H1 (cell line): ENCODE measurements at places on chromosomes 1 and 21. TPM values are rescaled to one million over a fixed set of nuclear protein-coding genes. Genes with fewer than 3 reads are reported as not detected.
A peak's percentile ranks its signal among the peaks of the same experiment; 100 is the strongest.

LPAR3 gene
- total RNA-seq, result 25.4 and 26.8 TPM in 2 replicates

KAZN gene
- 10.6 and 11.8 TPM in 2 replicates for total RNA-seq

DNA sequence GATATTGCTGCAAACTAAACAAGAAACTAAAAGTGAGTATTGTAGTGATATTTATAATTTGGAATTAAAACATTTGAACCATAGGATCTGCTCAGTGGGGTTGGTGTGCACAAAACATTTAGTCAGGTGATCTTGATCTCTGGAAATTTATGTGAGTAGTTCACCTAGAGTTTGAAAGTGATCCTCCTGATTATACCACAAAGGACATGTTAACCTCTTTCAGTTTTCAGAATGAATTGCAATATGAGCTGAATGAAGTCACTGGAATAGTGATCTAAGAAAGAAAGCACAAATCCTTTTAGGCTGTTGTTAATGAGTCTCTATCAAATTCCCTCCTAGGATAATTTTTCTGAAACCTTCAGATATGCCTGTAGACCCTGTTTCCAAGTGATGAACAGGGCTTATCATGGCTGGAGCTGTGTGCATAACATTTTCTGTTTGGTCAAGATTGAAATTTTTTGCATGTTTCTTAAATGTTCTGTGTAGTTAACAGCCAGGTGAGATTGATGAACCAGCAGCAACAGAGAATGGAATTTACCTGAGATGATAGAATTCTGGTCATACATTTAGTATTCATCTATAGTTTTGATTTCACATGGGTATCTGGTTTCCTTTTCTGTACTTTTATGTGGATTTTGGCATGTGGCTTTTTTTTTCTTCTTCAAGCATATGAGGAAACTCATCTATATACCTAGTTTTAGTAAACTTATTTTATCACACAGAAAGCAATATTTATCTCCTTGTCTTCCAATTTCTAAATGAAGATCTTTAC lies 25.5 kb downstream of the CDC14A start:
- DNase-seq, result no peak
- H3K36me3 ChIP-seq, result no peaks in the 10 kb centered on the region
- H3K27ac ChIP-seq, result no peak overlapping the region
- H3K4me1 ChIP-seq, result no peaks in the 10 kb centered on the region

TNFRSF9 gene
- total RNA-seq, result not detected in 2 replicates

DNA sequence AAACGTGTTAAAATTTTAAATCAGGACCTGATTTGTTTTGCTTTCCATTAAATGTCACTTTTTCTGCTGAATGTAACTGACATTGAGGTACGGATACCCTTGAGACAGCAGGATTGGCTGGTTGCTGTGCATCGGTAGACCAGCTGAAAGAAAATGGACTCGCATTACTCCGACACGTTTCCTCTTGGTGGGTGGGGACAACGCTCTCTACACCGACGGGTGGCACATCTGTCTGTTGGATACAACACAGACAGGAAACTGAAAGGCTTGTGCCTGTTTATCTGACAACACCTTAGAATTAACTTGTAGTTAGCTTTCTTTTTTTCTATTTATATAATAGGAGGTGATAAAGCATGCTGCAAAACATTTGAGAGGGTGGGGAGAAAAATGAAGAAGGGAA lies 19.4 kb downstream of the PRPF38A start:
- H3K27me3 ChIP-seq, result no peaks in the 10 kb centered on the region
- no peak for DNase-seq
- no peaks in the 10 kb centered on the region for H3K4me1 ChIP-seq
- peaks cover 5% of the 10 kb centered on the region; the same call in 1 of the 2 replicates for H3K36me3 ChIP-seq
- no peak overlapping the region for H3K27ac ChIP-seq
- H3K4me3 ChIP-seq, result no peak overlapping the region

SAMD11 gene
- total RNA-seq, result 0.25 and 0.30 TPM in 2 replicates

GRCh38 chr1:221164951-221165838 lies 286.0 kb downstream of the HLX start:
- no peaks in the 10 kb centered on the region for H3K36me3 ChIP-seq
- H3K27me3 ChIP-seq, result no peaks in the 10 kb centered on the region
- DNase-seq, result no peak

DNA sequence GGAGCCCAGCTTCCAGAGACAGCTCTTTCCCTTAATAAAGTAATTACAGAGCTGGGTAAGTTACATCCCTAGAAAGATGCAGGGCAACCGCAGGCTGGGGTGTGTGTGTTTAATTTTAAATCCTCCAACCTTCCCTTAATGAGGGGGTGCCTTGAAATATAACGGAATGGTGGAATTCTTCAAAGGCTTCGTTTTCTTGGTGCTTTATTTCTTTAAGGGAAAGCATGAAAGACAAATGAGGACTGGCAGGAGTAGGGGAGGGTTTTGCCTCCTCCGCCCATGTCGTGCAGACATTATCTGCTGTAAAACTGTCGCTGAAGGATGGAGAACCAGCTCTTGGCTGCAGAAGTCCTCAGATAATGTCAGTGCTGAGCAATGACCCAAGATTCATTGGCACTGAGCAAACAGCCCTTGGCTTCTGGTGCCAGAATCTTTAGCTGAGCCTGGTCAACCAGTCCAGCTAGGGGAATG lies 15.5 kb downstream of the SLC6A17 start:
- no peak overlapping the region for H3K27ac ChIP-seq
- DNase-seq, result no peak
- no peaks in the 10 kb centered on the region for H3K27me3 ChIP-seq
- no peak overlapping the region for H3K4me3 ChIP-seq
- H3K36me3 ChIP-seq, result no peaks in the 10 kb centered on the region

CLEC20A gene
- total RNA-seq, result not detected in 2 replicates

DNA sequence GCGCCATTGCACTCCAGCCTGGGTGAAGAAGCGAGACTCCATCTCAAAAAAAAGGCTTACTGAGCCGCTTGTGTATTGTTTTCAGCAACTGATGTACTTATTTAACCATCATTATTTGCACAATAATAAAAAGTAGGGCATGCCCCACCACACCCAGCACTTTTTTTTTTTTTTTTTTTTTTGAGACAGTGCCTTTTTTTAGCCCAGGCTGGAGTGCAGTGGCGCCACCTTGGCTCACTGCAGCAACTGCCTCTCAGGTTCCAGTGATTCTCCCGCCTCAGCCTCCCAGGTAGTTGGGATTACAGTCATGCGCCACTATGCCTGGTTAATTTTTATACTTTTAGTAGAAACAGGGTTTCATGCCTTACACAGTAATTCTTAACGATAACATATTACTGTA lies 12.2 kb upstream of the TRNAU1AP start:
- no peak overlapping the region for H3K4me3 ChIP-seq
- H3K27ac ChIP-seq, result no peak overlapping the region
- no peaks in the 10 kb centered on the region for H3K4me1 ChIP-seq
- H3K27me3 ChIP-seq, result no peaks in the 10 kb centered on the region
- DNase-seq, result no peak

KRTAP11-1 gene
- not detected in 2 replicates for total RNA-seq

GJB3 gene
- 0.93 and 1.1 TPM in 2 replicates for total RNA-seq

DNA sequence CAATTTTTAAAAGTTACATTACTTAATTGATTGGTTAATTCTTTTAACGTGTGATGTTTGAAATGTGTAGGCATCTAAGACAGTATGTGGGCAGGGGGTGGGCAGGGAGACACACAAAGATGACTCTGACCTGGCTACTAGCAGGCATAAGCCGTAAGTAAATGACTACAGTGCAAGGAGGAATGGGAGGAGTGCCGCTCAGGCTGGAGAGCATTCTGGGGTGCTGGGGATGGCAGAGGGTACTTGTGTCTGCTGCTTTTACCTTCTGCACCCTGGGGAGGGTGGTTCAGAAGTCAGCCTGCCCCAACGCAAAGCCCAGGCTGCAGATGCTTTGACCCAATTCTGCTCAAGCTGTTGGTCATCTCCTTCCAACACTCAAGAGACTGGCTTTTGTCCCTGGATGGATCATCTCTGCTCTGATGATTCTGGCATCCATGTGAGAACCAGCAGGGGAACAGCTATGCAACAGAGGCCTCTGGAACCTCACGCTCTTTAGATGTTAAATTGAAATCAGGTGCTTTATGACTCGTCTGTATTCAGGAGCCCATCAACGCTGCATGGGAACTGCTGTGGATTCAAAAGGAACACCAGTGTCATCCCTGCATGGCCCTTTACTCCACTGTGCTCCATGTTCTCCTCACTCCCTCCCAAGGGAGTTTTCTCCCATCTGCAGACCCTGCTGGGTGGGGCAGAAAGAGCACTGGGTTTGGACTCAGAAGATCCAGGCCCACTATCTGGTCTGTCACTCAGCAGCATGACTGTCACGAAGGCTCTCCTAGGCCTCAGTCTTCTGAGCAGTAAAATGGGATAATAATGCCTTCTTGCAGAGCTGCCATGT lies 78.8 kb downstream of the FAM78B start:
- H3K27ac ChIP-seq, result no peak overlapping the region
- no peak for DNase-seq
- no peak overlapping the region for H3K4me3 ChIP-seq
- H3K27me3 ChIP-seq, result no peaks in the 10 kb centered on the region

DNA sequence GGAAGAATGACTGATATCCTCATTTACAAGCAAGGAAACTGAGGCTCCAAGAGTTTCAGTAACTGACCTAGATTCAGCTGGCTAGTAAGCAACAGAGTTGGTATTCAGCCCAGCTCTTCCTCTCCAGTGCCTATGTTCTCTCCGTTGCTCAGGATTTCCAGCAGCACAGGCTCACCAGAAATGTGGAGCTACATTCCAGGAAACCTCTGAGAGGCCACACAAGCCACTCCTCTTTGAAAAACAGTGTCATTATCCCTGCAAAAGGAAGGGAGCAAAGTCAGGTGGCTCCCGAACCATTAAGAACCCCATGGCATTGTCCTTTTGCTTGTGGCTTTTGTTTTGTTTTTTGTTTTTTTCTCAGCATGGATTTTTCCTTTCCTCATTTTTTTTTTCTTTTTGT lies 40.6 kb upstream of the DUSP10 start:
- no peak for DNase-seq
- no peak overlapping the region for H3K27ac ChIP-seq
- H3K4me1 ChIP-seq, result no peaks in the 10 kb centered on the region
- H3K36me3 ChIP-seq, result no peaks in the 10 kb centered on the region
- H3K27me3 ChIP-seq, result no peaks in the 10 kb centered on the region

CLCA4 gene
- not detected in 2 replicates for total RNA-seq

DNA sequence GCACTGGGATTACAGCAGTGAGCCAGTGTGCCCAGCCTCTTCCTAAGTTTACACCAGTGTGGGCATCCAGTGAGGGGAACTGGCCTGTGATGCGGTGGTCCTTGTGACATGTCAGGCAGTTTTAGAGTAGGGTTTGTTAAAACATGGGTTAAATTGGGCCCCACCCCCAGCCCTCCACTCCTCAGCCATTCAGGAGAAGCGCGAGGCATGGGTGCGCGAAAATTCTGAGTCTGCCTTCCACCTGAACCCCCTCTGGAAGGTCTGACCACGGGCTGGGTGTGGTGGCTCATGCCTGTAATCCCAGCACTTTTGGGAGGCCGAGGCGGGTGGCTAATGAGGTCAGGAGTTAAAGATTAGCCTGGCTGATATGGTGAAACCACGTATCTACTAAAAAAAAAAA lies 51.7 kb downstream of the SKI start:
- no peak overlapping the region for H3K4me3 ChIP-seq
- no peak for DNase-seq
- H3K4me1 ChIP-seq, result peaks cover 40% of the 10 kb centered on the region
- no peaks in the 10 kb centered on the region for H3K36me3 ChIP-seq
- peak overlapping the region; percentile 58; the same call in 1 of the 2 replicates for H3K27ac ChIP-seq

HSPA6 gene
- total RNA-seq, result 0.15 and 0.17 TPM in 2 replicates
